Activated CD8-positive, alpha-beta T cell treated with anti-CD3 and anti-CD28 coated beads, Interleukin-2, amount 10 ng/mL, durations not matched to agents 7 days and 5 days (primary cell): ENCODE measurements at places on chromosomes 4 and X. TPM values are rescaled to one million over a fixed set of nuclear protein-coding genes. Genes with fewer than 3 reads are reported as not detected.
A peak's percentile ranks its signal among the peaks of the same experiment; 100 is the strongest.

Gene GSX2
- not detected for total RNA-seq

DNA sequence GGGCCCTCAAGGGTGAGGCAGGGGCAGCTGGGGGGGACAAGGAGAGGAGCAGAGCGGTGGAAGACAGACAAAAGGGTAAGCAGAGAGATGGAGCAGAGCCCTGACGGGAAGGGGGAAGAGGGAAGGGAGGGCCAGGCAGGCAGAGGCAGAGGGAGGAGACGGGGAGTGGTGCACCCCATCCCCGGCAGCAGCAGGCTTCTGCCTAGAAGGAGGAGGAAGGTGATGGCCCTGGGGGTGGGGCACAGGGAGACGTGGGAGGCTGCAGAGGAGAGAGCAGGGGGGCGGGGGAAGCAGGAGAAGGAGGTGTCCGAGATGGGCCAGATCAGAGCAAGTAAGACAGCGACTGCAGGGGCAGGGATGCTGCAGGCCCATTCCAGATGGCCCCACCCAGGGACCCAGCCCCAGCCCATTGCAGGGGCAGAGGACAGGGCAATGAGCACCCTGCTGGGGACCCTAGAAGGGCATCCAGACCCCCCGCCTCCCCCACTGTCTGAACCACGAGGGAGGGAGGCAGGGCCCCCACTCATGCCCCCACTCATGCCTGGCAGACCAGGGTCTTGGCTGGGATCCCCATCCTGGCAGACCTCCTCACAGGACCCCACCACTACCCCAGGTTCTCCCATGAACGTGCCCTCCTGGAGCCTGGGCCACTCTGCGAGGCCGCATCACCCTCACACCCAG lies 2.7 kb downstream of the L1CAM start:
- no peak overlapping the region for H3K4me3 ChIP-seq
- H3K36me3 ChIP-seq: no peaks in the 10 kb centered on the region
- no peak for DNase-seq
- no peak overlapping the region for H3K27ac ChIP-seq

DNA sequence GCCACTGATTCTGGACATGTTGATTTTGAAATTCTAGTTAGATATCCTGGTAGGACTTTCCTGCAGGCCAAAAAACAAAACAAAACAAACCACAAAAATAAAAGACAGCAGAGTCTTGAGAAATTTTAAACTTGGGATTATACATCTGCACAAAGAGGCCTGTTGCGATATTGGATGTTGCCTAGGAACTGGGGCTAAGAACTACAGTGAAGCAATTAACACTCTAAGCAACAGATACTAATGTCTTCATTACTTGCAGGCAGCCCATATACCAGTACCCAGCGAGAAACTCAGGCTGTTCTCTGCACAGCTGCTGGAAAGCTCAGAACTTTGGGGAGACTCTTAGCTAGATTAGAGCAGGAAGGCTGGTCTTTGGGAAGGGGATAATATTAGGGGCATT lies 69.1 kb upstream of the SCOC start:
- H3K27me3 ChIP-seq: peaks cover 11% of the 10 kb centered on the region
- H3K36me3 ChIP-seq: no peaks in the 10 kb centered on the region
- no peak overlapping the region for H3K27ac ChIP-seq
- no peak overlapping the region for H3K4me3 ChIP-seq
- no peaks in the 10 kb centered on the region for H3K4me1 ChIP-seq

DNA sequence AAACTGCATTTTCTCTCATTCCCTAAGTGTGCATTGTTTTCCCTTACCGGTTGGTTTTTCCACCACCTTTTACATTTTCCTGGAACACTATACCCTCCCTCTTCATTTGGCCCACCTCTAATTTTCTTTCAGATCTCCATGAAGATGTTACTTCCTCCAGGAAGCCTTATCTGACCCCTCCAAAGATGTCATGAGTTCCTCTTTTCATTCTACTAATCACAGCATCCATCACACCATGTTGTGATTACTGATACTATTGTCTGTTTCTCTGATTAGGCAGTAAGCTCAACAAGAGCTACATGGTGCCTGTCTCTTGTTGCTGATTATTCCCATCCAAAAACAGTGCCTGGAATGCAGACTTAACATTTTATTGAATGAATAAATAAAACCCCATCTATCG lies 2.9 kb upstream of the AFP start:
- H3K27me3 ChIP-seq: peaks cover 10% of the 10 kb centered on the region
- no peak overlapping the region for H3K27ac ChIP-seq
- H3K4me3 ChIP-seq: no peak overlapping the region
- H3K36me3 ChIP-seq: no peaks in the 10 kb centered on the region

Gene SPANXA1
- total RNA-seq: not detected

- no peaks in the 10 kb centered on the region for H3K27me3 ChIP-seq
- H3K27ac ChIP-seq: no peak overlapping the region
- no peak for DNase-seq
- H3K36me3 ChIP-seq: no peaks in the 10 kb centered on the region
- H3K4me3 ChIP-seq: no peak overlapping the region
Observed at GRCh38 chr4:171203425-171203824, 609.8 kb upstream of the GALNTL6 start.

GRCh38 chr4:104574371-104574770 lies 79.7 kb upstream of the CXXC4 start:
- H3K27me3 ChIP-seq: no peaks in the 10 kb centered on the region
- H3K4me3 ChIP-seq: no peak overlapping the region
- H3K27ac ChIP-seq: no peak overlapping the region
- DNase-seq: no peak
- H3K36me3 ChIP-seq: no peaks in the 10 kb centered on the region

Gene GUF1
- 22.9 TPM for total RNA-seq

Gene SCFD2
- total RNA-seq: 25.1 TPM

Gene RAB33B
- total RNA-seq: 6.7 TPM

DNA sequence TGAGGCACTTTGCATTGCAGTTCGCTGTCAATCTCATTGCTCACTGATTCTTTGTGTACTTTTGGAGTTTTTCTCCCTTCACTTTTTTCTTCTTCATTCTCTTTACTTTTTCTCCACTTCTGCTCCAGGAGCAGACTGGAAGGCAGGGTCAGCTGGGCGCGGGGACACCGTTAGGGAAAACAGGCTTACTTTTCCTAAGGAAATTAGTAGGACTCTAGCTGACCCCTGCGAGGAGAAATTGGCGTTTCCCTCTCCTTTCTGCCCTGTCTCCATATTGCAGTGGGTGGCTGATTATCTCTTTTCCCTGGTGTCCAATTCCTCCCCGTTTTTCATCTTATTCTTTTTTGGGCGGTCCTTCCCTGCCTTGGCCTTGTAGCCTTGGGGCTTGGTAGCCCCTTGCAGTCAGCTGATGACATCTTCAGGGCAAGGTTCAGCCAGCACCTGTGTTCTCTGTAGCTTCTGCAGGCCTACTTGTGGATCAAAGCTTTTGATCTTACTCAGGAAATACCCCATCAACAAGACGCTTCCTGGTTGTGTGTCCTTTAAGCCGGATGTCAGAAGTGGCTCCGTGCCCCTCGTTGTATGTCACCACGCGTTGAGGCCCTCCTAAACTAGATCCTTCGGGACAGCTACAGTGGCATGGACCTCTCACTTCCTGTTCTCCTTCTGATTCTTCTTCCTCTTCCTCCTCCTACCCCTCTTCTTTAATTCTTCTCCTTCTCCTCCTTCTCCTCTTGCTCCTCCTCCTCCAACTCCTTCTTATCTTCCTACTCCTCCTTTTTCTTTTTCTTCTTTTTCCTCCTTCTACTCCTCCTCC lies 36.1 kb downstream of the NBDY start:
- peaks cover 10% of the 10 kb centered on the region for H3K36me3 ChIP-seq
- H3K4me1 ChIP-seq: peaks cover 50% of the 10 kb centered on the region
- H3K4me3 ChIP-seq: peak overlapping the region; percentile 70
- DNase-seq: peak; percentile 43
- H3K27ac ChIP-seq: peak overlapping the region; percentile 97
- no peaks in the 10 kb centered on the region for H3K27me3 ChIP-seq

DNA sequence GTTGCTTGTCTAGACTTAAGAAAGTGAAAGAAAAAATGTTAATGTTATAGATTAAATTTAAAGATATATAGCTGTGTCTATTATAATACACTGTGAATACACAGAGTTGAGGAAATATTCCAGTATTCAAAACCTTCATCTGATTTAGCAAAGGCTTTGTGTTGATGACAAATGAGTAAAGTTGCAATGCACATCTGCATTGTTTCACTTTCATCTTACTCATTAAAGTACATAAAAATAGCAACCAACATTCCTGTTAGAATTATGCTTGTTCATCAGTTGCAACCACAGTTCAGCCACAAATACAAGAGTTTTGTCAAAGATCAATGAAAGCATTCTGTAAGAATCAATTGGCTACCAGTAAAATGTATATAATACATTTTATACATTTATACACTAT lies 346.4 kb upstream of the SLC7A11 start:
- H3K27ac ChIP-seq: no peak overlapping the region
- H3K4me1 ChIP-seq: no peaks in the 10 kb centered on the region
- no peaks in the 10 kb centered on the region for H3K36me3 ChIP-seq
- H3K27me3 ChIP-seq: no peaks in the 10 kb centered on the region
- no peak overlapping the region for H3K4me3 ChIP-seq

DNA sequence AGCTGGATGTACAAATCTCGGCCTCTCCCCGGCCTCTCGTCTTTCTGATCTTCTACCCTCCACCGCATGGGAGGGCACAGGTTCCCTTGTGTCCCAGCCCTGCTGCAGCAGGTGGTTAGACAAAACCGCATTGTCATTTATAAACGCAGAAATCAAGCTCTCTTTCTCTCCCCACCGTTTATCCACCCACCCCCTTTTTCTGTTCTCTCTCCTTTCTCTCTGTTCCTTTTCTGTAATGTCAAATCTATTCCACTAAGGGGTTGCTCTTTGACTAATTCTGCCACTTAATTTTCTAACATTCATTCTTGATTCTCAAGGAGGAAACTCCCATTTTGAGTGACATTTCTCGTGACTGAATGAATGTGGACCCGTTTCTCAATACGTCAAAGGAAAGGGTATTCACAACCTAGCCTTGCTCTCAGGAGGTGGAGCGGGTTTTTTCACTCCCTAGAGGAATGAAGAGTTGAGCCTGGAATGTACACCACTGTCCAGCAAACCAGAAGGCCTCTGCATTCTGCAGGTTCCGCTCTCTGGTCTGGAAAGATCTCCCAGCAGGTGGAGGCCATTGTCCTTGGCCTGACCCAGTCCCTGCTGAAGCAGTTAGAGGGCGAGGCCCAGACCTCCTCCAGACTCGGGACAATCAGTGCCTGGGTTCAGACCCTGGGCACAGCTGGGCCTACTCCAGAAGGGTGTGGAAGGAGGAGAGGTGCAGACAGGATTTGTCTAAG lies 70.9 kb upstream of the ENPP6 start:
- no peaks in the 10 kb centered on the region for H3K27me3 ChIP-seq
- H3K27ac ChIP-seq: peak overlapping the region; percentile 71
- H3K36me3 ChIP-seq: no peaks in the 10 kb centered on the region
- H3K4me1 ChIP-seq: peaks cover 28% of the 10 kb centered on the region
- H3K4me3 ChIP-seq: peak overlapping the region; percentile 16
- DNase-seq: peak; percentile 48

- peak overlapping the region; percentile 77 for H3K27ac ChIP-seq
- no peak overlapping the region for H3K4me3 ChIP-seq
- peaks cover 17% of the 10 kb centered on the region for H3K36me3 ChIP-seq
- no peaks in the 10 kb centered on the region for H3K27me3 ChIP-seq
- DNase-seq: peak; percentile 54
- H3K4me1 ChIP-seq: peaks cover 40% of the 10 kb centered on the region
Observed at GRCh38 chr4:54746218-54746617, 88.5 kb downstream of the KIT start.

Gene SPANXA2
- not detected for total RNA-seq

GRCh38 chrX:20046864-20047263 lies 56.0 kb upstream of the BCLAF3 start:
- no peak for DNase-seq
- H3K4me3 ChIP-seq: no peak overlapping the region
- no peaks in the 10 kb centered on the region for H3K27me3 ChIP-seq
- H3K27ac ChIP-seq: no peak overlapping the region

GRCh38 chrX:3052860-3053259 lies 11.6 kb downstream of the ARSF start:
- no peaks in the 10 kb centered on the region for H3K4me1 ChIP-seq
- H3K4me3 ChIP-seq: no peak overlapping the region
- no peaks in the 10 kb centered on the region for H3K36me3 ChIP-seq
- no peak overlapping the region for H3K27ac ChIP-seq
- no peaks in the 10 kb centered on the region for H3K27me3 ChIP-seq
- no peak for DNase-seq

Gene IL15
- total RNA-seq: 0.91 TPM

- no peak overlapping the region for H3K4me3 ChIP-seq
- H3K27ac ChIP-seq: no peak overlapping the region
- no peaks in the 10 kb centered on the region for H3K4me1 ChIP-seq
Observed at GRCh38 chrX:110402091-110402849, 43.6 kb downstream of the RTL9 start.

- no peak overlapping the region for H3K27ac ChIP-seq
- H3K4me3 ChIP-seq: no peak overlapping the region
- no peaks in the 10 kb centered on the region for H3K36me3 ChIP-seq
- H3K4me1 ChIP-seq: peaks cover 3% of the 10 kb centered on the region
Observed at GRCh38 chr4:108906006-108906405, 143.2 kb upstream of the ETNPPL start.

DNA sequence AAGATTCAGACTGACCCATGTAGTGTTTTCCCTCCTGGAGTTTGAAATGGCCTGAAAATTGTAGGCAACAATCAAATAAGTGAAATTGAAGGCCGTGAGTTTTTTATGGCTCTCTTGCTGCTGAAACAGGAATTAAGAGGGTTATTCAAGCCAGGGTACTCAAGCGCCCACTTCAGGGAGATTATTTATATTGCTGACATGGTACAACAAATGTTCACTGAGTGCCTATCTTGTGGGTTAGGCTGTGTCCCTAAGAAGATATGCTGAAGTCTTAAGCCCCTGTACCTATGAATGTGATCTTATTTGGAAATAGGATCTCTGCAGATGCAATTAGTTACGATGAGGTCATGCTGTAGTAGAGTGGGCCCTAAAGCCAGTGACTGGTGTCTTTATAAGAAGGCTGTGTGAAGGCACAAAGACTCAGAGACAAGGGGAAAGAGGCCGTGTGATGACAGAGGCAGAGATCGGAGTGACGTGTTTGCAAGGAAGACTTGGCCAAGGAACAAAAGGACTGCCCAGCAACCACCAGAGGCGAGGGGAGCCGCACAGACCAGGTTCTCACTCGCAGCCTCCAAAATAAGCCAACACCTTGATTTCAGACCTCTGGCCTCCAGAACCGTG lies 72.9 kb downstream of the MED28 start:
- H3K36me3 ChIP-seq: no peaks in the 10 kb centered on the region
- H3K4me1 ChIP-seq: no peaks in the 10 kb centered on the region
- H3K4me3 ChIP-seq: no peak overlapping the region
- no peak for DNase-seq
- H3K27me3 ChIP-seq: no peaks in the 10 kb centered on the region

GRCh38 chr4:189278597-189279165 lies 662.0 kb upstream of the FRG1 start:
- DNase-seq: no peak
- H3K4me1 ChIP-seq: no peaks in the 10 kb centered on the region

GRCh38 chr4:98919996-98920395 lies 8.9 kb downstream of the EIF4E start:
- H3K36me3 ChIP-seq: peaks cover 42% of the 10 kb centered on the region
- peaks cover 24% of the 10 kb centered on the region for H3K4me1 ChIP-seq
- no peaks in the 10 kb centered on the region for H3K27me3 ChIP-seq
- no peak overlapping the region for H3K27ac ChIP-seq
- DNase-seq: no peak
